ENCODE measurements at places on chromosomes 2 and 18. TPM values are rescaled to one million over a fixed set of nuclear protein-coding genes. Genes with fewer than 3 reads are reported as not detected.
A peak's percentile ranks its signal among the peaks of the same experiment; 100 is the strongest.

DNA sequence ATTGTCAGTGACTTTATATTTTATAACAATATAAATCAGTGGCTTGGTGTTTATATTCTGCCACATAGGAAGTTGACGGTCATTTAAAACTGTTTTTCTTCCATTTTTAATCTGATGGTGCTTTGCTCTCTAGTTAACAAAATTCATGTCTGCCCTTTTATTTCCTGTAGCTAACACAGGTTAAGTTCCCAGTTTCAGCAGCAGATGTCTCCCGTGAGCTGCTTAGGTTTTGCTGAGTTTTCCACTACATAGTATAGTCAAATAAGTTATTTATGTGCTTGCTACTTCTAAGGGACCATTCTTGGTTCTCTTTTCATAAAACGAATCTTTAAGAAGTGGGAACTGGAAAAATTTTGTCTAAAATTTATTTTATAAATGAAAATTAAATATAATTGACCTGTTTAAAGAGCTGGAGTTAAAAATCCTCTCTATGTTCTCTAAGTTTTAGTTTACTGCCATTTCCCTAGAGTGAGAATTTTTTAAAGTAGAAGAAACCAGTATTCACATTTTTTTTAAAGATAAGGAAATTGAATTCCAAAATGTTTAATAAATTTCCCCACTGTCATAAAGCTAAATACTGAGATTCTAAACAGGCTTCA is 20.6 kb downstream of the HTR2B start:
- DNase-seq: peak; percentile 75

- DNase-seq: no peak
Measured at GRCh38 chr18:68713796-68714195, 1.1 kb downstream of the TMX3 start.

GALNT13 gene
- total RNA-seq: 0.81 TPM

DNA sequence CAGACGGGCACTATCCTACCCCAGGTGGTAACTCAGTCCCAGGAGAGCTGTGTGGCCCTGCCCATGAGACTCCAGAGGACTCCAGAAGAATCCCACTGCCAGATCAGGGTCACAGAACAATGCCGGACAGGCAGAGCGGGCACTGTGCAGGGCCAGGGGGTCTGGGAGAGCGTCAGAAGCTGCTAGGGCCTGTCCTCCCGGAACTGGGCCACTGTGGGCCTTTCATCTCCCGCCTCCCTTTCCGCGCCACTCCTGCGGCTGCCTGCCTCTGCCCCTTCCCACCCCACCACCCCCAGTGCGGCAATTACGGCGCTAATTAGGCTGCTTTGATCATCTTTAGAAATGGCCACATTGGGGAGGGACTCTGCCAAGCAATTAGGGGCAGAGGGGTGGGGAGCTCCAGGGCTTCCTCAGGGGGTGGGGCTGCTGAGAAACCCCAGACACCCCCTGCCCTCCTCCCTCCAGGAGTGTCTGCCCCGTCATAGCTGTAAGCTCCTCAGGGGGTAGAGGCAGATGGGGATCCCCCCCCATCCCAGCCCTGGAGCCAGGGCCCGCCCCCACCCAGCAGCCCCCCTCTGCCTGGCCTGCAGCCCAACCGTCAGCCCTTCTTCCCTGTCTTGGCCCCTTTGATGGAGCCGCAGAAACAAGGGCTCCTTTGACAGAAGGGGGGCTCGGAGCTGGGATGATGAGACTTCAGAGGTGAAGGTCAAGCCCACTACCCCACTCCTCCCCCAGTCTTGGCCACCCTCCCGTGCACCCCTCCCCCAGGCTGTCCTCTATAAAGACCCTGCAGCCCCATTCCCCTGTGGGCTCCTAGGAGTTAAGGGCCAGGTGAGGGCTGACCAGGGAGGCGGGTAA is at the start of gene PRSS56:
TSS of gene PRSS56 (plus strand) at position 808 of the 858 bp plus-strand sequence. CDS start 211 bp downstream, outside the sequence.
- no peak for DNase-seq

DNA sequence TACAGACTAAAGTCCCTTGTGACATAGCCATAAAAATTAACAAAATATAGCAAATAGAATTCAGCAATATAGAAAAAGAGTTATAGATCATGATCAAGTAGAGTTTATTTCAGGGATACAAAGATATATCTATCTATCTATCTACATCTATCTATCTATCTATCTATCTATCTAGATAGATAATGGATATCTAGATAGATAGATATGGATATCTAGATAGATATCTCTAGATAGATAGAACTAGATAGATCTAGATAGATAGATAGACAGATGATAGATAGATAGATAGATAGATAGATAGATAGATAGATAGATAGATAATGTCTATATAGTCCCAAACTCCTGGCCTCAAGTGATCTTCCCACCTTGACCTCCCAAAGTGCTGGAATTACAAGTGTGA is 17.3 kb upstream of the CHMP3 start:
- DNase-seq: no peak

- no peak for DNase-seq
Measured at GRCh38 chr18:37654731-37655369, 89.3 kb upstream of the CELF4 start.

KCNIP3 gene
- total RNA-seq: 11.8 TPM

EVA1A gene
- not detected for total RNA-seq

GRCh38 chr18:9133225-9133624 is 3.4 kb upstream of the ANKRD12 start:
- DNase-seq: no peak

DYNAP gene
- not detected for total RNA-seq

- DNase-seq: no peak
Measured at GRCh38 chr2:41084321-41084720, 632.4 kb upstream of the SLC8A1 start.

ZNF385B gene
- 3.2 TPM for total RNA-seq

DNA sequence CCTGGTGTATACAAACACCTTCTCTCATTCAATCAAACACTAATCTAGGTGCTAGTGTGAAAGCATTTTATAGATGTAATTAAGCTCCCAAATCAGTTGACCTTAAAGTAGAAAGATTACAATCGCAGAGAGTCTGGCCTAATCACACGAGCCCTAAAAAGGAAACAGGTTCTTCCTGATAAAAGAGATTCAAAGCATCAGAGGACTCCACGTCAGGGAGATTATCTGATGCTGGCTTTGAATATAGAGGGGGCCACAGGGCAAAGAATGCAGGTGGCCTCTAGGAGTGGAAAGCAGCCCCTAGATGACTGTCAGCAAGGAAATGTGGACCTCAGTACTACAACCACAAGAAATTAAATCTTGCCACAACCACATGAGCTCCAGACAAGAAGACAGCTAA is 28.2 kb upstream of the ZC3H15 start:
- DNase-seq: no peak

DNA sequence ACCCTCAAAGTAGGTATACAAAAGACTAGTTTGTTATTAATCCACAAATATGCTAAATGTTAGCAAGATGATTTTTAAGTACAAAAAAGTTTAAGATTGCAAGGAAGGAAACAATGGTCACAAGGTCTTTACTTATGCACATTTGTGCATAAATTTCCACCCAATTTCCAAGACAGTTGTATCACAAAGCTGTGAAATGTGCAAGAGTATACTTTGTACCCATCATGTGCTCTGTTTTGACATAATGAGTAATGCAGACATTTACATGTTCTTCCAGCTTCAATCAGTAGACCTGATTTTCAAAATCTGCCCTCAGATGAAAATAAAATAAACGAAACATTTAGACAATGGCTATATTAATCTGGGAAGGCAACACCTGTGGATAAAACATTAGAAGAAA is 27.0 kb downstream of the SLC5A7 start:
- DNase-seq: no peak

ZDBF2 gene
- 15.0 TPM for total RNA-seq

SCG2 gene
- total RNA-seq: 13.4 TPM

DNA sequence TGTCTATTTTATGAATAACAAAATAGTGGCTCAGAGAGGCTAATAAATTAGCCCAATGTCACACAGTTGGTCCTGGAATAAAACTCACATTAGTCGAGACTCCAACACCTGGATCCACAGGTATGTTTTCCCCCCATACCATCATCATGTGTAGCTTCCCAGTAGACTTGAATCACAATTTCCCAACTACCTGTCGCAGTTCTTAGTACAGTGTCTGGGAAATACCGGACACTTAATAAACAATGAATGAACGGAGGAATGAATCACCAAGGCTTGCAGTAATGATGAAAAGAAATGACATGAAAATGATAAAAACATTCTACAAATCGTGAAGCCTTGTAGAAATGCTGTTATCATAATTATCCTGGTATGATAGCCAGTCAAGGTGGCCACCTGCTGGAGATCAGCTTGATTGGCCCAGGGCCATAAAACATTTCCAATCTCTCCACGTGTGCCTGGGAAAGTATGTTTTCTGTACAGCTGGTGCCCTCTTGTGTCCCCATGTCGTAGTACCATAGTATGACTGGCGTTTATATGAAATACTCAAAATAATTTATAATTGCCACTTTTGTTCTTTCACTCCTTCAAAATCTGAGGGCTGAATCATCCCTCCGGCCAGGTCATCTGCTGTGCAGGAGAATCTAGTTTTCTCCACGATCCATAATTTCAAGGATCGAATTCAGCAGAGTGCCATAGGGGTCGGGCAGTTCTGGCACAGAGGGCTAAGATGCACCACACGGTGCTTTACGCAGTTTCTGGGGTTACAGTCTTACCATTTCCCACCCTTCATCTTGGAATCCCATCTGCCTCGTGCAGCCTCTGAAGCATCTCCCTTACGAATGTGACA is 95.4 kb downstream of the LAMA1 start:
- DNase-seq: no peak

DNA sequence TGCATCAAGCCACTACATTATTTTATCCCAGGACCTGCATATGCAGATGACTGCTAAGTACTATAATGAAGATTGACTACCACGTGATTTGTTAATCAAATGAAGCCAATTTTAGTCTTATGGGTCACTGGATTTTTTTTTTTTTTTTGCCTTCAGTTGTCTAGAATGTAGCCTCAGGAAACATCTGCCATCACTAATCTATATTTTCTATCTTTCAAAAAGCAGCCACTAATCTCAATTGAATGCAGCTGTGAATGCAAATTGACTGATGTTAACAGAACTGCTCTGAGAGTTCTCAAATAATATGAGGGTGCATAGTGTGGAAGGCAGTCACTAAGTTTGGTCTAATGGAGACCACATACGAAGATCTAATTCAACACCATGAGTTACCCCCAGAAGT is 106.3 kb downstream of the ABCA12 start:
- no peak for DNase-seq

CGREF1 gene
- 1.1 TPM for total RNA-seq

- no peak for DNase-seq
Measured at GRCh38 chr2:107393516-107393915, 433.2 kb upstream of the RGPD4 start.

DNA sequence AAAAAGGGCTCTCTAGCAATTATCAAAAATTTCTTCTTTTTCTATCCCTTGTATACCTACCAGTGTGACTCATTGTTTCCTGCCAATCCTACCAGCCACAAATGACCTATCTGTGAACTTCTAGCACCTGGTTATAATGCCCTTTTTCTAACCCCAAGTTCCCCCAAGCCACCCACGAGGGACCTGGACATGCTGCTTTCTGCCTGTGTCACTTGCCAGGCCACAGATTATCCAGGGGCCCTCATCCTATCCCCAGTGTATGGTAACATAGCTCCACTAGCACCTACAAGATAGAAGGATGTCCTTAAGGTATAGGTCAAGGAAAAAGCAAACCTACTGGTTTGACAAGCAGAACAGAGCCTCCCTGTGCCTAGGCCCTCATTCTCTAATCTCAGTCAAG is 26.8 kb downstream of the AAK1 start:
- no peak for DNase-seq

GRCh38 chr2:241767464-241768250 is 9.0 kb upstream of the GAL3ST2 start:
- peak; percentile 63 for DNase-seq

DNA sequence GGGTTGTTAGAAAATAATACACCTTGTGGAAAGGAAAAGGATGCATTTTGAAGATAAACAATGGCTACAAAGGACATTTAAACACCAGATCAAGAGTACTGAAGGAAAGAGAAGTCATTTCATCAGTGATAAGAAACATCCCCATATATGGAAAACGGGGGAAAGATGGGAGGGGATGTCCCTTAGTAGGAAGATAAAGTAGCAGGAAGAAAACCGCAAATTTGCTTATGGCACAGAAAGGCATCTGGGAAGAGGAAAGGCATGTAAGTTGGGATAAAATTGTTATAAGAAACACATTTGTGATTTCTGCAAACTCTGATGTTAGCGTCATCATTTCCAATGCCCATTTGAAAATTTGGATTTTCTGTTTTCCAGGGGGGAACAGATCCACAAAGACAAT is 10.5 kb upstream of the LYPD1 start:
- DNase-seq: no peak

C2orf78 gene
- not detected for total RNA-seq

- DNase-seq: peak; percentile 47
Measured at GRCh38 chr2:11667866-11668637, 1.9 kb downstream of the NTSR2 start.

GALNT5 gene
- 1.1 TPM for total RNA-seq

DNA sequence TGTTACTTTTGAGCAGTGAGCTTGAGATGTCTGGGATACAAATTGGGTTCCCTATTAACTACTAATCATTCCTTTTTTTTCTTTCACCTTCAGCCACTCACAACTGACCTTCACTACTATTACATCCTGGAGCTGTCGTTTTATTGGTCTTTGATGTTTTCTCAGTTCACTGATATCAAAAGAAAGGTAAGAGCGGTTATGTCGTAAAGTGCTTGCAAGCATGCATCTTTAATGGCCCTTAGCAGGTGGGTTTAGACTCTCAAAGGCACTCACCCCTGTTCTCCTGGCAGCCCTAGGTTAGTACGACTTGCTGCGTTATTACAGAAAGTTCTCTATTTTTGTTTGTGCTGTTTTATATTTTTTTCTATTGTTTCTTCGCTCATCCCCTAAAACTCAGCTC is 107.6 kb upstream of the NOSTRIN start:
- no peak for DNase-seq

REG1B gene
- not detected for total RNA-seq

RAB6C gene
- not detected for total RNA-seq

FIGN gene
- 7.1 TPM for total RNA-seq

- no peak for DNase-seq
Measured at GRCh38 chr18:24982831-24983230, 369.1 kb downstream of the ZNF521 start.

DNA sequence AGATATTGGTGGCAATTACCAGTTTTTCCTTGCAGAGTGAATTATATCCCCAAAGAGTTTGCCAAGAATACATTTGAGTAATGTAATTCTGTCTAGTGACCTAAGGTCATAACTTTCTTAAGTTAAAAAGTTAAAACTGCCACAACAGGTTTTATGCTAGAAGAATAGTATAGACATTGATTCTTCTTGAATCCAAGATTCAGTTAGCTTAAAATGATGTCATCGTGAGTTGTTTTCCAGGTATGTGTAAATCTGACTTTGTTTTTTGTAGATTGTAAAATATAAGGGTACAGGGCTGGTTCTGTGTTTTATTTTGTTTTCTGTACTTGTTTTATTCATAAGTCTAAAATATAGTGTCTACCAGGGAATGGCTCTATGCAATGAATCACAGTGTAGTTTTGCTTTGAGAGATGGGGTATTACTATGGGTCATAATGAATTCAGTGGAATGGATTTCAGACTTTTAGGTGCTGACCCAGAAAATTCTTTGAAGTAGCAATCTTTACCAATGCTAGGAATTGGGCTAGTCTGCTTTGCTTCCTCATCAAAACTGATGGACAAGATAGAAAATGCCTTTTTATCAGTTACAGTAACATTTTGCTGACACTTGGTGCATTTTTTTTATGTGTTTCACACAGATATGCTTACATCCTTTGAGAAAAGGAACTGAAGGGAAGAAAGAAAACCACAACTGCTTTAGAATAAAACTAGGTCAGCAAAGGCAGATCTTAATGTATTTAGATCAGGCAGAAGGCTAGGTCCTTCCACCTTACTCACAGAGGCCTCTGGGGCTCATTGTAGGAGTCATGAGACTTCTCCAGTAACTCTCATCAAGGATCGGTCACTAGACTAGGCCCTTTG is 20.8 kb upstream of the MGAT5 start:
- no peak for DNase-seq

SIX3 gene
- not detected for total RNA-seq

Measured in sigmoid colon (tissue), 7 donors.